ENCODE measurements at places on chromosomes 2 and 18.

GRCh38 chr2:95106081-95106480 is 15.5 kb downstream of the MRPS5 start:
- DNase-seq, result no peak

- no peak for DNase-seq
These were observed 90.1 kb upstream of the L3MBTL4 start for GRCh38 chr18:6504605-6505497.

GRCh38 chr2:102622646-102623045 is 3.3 kb downstream of the SLC9A2 start:
- no peak for DNase-seq

- no peak for DNase-seq
These were observed 18.6 kb downstream of the THADA start for GRCh38 chr2:43576981-43577892.

DNA sequence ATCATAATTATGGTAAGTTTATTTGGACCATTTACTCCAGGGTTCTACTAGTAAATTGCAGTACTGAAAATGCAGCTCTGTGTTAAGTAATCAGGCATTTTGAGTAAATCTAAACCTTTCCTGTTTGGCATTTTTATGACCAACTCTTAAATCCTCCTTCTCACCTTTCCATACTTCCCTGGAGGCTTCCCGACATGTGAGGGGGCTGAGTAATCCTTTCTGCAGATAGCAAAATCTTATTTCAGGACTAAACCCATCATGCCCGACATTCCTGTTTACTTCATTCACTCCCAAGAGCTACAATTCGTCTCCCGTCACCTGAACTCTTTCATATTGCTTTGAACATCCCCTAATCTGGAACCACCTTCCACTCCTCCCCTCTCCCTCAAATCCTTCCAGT is 296.6 kb downstream of the IKZF2 start:
- no peak for DNase-seq

GRCh38 chr2:122132147-122132691 is 376.8 kb downstream of the TSN start:
- DNase-seq, result no peak

GRCh38 chr2:119464981-119465380 is 33.3 kb downstream of the TMEM37 start:
- DNase-seq, result no peak

DNA sequence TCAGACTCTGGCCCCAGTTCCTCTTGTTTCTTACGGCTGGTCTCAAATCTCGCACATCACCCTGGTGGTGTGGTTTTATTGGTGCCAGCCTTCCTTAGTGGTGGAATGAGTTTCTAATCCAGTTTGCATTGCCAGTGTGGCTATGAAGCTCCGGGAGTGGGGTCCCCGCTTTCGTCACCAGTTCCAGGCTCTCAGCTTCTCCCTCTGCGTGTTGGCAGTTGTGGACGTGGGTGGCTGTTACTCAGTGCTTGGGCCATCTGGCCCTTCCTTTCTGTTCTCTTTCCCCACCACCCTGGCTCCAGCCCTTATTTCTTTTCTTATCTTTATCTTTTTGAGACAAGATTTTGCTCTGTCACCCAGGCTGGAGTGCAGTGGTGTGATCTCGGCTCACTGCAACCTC is 30.1 kb downstream of the EFR3B start:
- no peak for DNase-seq

DNA sequence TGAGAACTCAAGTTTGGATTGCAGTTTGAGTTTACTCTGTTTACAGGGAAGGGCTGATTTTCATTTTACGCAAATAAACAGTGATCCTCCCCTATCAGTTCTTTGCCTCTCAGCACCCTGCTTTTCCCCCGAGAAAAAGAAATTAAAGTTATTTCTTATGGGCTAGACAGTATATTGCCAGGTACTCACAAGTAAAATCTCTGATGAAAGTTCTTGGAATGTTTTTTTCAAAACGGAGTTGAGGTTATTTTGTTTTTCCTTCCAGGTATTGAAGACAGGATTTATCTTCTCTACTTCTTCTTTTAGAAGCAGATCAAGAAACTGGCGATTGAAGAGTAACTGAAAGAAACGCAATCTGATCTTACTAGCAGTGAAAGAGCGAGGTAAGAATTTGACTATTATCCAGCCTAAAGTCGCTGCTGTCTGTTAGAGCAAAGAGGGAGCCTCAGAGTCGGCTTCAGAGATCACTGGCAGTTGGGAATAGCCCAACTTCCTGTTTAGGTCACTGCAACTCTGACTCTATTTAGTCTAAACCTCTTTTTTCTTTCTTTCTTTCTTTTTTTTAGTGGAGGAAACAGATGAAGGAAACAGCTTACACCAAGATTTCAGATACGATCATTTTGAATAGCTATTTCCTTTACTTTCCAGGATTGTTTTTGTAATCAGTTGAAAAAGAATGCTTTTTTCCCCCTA is at the start of gene TFPI:
TFPI (minus strand) TSS at position 425 of the 693 bp plus-strand sequence. CDS start 50,667 bp downstream, outside the sequence.
- no peak for DNase-seq

DNA sequence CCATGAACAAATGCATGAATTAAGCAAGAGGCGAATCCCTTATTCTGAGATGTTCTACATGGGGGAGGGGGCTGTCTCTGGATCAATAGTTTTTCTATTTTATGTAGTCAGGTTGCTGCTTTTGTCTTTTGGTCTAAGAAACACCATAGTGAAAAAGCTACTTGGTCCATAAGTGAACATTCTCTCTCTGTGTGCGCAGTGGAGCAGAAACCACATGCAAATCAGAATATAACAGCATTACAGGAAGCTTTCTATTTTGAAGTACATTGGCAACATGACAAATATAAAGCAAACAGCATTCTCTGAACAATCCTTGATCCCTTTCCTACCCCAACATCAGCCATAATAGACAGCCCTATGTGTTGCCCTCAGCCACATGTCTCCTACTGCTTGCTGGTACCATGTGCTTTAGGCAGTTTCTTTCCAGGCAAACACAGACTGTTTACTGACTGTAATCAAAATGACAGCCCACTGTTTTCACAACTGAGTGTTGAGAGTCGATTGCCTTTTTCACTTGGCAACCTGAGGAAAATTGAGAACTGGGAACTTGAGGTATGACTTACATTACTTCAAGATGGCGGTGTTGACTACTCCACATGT is 10.6 kb downstream of the SCN3A start:
- DNase-seq, result no peak

DNA sequence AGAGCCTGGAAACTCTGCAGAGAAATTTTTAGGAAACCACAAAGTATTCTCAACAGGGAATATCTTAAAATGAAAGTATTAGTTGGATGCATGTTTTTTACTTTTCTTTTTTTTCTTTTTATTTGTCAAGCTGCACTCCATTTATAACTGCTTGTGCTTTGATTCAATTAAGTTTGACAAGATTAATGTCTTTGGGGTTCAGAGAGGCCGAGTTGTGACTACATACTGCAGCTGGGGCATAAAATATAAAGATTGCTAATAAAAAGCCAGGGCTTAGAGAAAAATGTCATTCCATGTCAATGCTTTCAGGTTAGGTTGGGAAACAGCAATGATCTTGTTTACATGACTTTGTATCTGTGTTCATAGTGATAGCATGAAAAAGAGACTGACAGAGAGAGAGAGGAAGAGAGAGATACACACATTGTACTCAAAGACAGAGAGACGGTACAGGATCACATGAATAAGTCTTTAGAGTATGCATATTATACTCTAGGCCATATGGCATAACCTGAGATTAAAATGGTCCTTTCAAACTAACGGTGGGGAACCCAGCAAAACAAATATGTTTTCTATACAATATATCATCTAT is 1022.3 kb upstream of the CNTNAP5 start:
- no peak for DNase-seq

DNA sequence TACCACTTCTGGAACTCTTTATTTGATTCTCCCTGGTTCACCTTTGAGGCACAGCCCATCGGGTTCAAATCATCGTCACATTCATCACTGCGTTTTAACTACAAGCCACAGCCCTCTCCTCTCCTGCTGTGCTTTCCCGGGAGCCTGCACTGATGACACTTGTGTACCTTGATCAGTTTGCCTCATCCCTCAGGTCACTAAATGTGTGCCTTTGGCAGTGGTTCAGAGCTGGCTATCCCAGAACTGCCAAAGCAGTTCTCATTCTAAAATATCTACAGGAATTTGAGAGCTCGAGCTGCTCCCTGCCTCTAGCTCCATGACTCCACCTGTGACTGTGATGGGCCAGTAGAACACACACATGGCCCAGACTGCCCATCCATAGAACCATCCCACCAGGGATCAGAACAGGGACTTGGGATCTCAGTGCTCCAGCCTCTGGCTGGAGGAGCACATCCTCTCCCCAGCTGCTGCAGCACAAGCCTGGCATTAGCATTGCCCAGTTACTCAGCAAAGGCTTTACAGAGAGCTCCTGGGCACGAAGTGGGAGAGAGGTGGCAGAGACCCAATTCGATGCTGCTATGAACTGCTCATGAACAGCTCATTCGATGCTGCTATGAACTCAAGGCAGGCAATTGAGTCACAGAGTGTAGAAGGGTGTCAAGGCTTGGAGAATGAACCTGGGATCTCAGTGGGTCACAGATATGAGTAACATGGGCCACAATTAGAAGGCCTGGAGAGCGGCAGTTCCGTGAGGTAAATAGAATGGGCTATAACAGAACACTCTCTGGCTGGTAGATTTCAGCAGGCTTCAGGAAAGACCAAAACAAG is 41.9 kb downstream of the EVA1A start:
- no peak for DNase-seq

- no peak for DNase-seq
These were observed 94.4 kb upstream of the ASAP2 start for GRCh38 chr2:9112079-9112721.
